ENCODE measurements at places on chromosomes 6 and 20.

- no peak for DNase-seq
These were observed 53.0 kb upstream of the AIG1 start for GRCh38 chr6:143007646-143008045.

- DNase-seq: no peak
These were observed 380.4 kb downstream of the CENPW start for GRCh38 chr6:126720304-126720703.

DNA sequence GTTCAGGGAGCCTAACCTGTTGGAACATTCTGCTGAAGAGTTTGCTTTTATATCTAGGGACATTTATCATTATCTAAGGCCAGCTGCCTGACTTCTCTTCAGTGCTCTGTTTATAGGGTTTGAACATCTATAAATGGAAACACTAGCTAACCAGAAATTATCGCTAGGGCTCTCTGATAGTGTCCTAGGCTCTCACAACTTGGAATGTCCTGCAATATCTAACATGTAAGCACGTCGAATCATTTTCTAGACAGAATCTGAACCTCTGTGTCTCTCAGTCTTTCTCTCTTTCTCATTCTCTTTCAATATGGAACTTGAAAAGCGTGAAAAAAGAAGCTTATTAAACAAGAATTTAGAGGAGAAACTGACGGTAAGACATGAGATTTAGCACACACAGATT, 92.5 kb upstream of the MLIP start:
- DNase-seq: no peak

- no peak for DNase-seq
These were observed 37.5 kb upstream of the LCA5 start for GRCh38 chr6:79574630-79575225.

GRCh38 chr6:32416036-32416435, 9.1 kb upstream of the BTNL2 start:
- no peak for DNase-seq

DNA sequence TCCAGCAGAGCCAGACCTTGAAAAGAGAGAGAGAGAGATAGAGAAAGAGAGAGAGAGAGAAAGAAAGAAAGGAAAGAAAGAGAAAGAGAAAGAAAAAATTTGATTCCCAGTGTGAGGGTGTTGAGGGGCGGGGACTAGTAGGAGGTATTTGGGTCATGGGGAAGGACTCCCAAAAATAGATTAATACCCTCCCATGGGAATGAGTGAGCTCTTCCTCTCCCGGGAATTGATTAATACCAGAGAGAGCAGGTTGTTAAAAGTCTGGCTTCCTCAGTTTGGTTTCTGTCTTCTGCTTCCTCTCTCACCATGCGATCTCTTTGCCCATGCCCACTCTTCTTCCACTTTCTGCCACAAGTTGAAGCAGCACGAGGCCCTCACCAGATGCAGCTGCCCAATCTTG, 28.8 kb upstream of the CFAP206 start:
- DNase-seq: no peak

DNA sequence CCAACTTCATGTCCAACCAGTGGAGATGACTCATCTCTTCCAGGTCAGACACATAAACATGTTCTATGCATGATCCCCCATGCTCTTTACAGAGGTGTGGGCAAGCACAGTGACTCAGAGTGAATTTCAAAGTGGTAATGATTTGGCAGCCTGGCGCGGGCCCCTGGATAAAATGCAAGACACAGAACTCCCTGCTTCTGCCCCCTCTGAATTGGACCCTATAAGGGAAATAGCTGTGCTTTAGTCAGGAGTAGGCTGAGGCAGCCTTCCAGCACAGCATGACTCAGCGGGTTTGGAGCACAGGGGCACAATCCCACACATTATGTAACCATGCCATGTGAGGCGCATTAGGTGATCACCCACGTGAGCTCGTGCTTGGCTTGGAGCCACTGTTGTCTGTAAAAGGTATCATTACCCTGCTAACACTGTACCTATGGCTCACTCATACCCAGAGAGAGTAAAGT, 127.4 kb downstream of the C6orf118 start:
- no peak for DNase-seq

GRCh38 chr20:32396646-32397160, 38.6 kb downstream of the ASXL1 start:
- DNase-seq: no peak

DNA sequence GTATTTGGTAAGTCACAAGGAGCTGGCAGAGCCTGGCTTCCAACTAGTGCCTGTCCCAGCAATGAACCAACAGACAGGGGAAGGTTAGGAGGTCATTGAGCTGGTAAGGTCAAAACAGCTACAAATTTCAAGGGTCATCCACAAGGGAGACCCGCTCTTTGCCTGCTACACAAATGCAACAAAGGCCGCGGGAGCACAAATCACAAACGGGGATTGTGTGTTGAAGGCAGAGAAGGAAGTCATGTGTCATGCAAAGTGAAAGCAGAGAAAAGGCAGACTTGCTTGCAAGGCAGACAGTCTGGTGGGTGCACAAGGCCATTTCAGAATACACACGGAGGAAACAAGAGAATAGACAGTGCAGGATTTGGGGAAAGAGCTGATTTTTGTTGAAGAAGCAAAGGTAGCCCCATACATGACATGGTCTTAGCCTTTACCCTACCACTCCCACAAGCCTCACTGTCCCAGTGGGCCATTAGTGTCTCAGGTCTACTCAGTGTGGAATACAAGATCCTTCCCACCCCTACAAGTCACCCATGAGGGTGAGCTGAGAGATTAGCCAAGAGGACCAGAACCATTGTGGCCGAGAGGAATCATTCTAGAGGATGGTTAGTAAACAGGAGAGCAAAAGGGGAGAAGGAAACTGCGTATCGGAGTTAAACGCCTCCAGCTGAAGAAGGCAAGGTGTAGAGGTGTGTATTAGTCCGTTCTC, 18.1 kb upstream of the SAMHD1 start:
- DNase-seq: no peak

GRCh38 chr6:21984135-21984534, 312.7 kb downstream of the PRL start:
- no peak for DNase-seq

DNA sequence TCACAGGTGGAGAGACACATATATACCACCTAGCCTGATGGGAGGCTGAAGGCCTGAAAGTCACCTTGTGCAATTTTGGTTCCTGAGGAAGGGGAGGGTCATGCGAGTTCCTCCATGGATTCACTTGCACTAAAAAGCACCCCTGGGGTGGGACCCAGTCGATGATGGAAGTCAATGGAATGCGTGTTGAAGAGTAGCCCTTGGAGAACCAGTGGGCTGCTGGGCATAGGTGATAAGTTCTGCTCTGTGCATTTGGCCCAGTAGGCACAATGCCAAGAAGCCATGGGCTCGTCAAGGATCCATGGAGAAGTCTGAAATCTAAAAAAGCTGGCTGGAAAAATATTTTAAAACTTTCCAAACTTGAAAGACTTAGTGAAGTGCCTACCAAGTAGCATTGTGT, 18.9 kb upstream of the SCRT2 start:
- DNase-seq: no peak

GRCh38 chr20:58868795-58869194, 16.3 kb downstream of the GNAS start:
- DNase-seq: no peak

DNA sequence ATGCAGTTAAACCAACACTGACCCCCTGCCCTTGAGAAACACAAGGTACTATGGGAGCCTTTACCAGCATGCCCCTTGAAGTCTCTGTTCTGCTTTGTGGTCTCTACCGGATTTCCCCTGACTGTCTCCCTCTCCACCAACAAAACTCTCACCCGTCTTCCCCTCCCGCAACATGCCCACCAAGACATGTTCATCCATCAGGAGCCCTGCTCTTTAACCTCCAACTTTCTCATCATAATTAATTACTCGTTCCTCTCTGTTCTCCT, 1.1 kb downstream of the ZNF165 start:
- peak; percentile 78 for DNase-seq

- no peak for DNase-seq
These were observed 77.8 kb downstream of the JAG1 start for GRCh38 chr20:10595985-10596384.

Measured in CD4-positive, alpha-beta T cell treated with Interleukin-15 for 1 hour (primary cell).